CD4-positive, CD25-positive, alpha-beta regulatory T cell (primary cell): ENCODE measurements at places on chromosomes 1 and 21. TPM values are rescaled to one million over a fixed set of nuclear protein-coding genes. Genes with fewer than 3 reads are reported as not detected.

ADAMTSL4 gene
- polyA plus RNA-seq, result not detected

GABRD gene
- polyA plus RNA-seq, result not detected

PADI4 gene
- polyA plus RNA-seq, result 1.3 TPM

SCMH1 gene
- polyA plus RNA-seq, result 3.4 TPM

TSNAX gene
- 116 TPM for polyA plus RNA-seq

TNFRSF8 gene
- 1.1 TPM for polyA plus RNA-seq

WDR64 gene
- polyA plus RNA-seq, result 0.35 TPM
